ENCODE measurements at places on chromosomes 12 and 14.

DNA sequence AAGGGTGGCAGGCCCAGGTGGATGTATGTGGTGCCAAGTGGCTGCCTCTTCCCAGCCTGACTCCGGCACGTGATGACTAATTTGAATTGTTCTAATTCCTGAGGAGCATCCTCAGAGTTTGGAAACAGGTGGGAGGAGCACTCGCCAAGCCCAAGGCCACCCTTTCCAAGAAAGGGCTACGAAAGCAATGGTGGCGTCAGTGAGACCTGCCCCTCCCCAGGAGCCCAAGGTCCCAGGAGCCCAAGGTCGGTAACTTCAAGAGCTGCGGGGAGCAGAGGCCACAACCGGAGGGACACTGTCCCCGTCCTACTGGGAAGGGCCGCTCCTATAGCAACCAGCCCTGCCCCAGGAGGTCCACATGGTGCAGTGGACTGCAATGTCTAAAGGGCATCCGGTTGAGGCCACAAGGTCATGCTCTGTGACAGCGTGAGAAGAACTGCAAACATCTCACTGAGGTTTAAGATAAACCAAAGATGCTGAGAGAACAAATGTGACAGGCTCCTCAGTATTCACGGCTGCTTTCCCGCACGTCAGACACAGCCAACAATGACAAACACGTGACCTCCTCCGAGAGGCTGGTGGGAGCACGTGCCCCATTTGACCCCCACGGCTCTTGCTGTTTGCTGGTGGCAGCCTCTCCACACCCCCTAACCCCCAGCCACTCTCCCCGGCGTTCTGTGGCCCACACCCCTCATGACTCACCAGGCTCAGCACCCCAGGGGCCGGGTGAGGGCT lies 79.6 kb downstream of the ITPK1 start:
- DNase-seq: no peak

- DNase-seq: no peak
Measured at GRCh38 chr12:4356041-4356327, 23.5 kb downstream of the FGF23 start.

- DNase-seq: no peak
Measured at GRCh38 chr14:24113801-24114531, 611 bp upstream of the DCAF11 start.

GRCh38 chr14:61923348-61923747 lies 161.1 kb downstream of the SNAPC1 start:
- DNase-seq: no peak

DNA sequence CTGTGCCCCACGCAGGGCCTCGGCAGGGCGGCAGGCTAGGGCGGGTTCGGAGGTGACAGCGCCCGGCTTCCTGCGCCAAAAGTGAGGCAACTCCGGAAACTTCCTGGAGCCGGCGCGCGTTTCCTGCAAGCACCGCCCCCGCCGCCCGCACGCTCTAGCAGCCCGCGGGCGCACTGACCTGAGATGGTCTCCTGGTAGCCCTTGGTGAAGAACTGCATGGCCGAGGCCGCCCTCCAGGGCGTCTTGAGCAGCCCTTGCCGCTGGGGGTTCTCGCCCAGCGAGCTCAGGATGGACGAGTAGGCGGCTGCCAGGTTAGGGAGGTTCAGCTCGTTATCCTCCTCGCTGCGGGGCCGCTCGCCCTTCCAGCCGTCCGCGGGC lies 494 bp downstream of the GCH1 start:
- DNase-seq: no peak

DNA sequence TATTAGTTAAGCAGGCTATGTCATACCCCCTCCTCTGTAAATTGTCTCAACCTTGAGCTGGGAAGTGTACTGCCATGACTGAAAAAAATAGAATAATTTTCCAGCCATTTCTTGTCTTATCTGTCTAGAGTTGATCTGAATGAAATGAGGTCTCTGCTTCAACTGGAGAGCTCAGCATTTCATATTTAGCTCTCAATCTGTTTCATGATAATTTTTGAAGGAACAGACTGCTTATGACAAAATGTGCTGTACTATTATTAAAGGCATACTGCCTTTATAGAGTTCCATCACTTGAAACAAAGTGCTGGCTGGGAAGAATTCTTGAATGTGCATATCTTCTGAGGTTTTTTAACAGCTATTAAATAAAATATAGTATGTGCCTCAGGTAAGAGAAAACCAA lies 19.1 kb downstream of the PTPRO start:
- no peak for DNase-seq

GRCh38 chr12:119828300-119828699 lies 48.8 kb downstream of the CIT start:
- no peak for DNase-seq

- DNase-seq: no peak
Measured at GRCh38 chr12:104551313-104551931, 94.7 kb downstream of the CHST11 start.

- no peak for DNase-seq
Measured at GRCh38 chr12:68959891-68960464, 27.0 kb upstream of the CPM start.

DNA sequence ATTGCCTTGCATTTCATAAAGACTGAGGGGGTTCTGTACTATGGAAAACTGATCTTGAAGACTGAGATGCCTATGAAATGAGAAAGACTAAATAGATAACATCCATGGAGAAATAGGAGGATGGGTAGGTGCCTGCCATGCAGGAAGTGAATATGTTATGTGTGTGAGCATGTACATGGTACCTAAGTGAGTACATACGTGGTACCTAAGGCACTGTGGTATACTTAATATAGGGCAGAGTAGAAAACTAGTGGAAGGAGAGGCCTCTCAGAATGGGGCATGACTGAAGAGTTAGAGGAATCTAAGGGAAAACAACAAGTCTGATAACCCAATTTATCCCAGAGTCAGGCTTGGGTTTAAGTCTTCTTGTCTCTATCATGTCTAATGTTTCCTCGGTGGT lies 161.8 kb upstream of the DCN start:
- DNase-seq: no peak

- DNase-seq: no peak
Measured at GRCh38 chr12:130424858-130425697, 87.4 kb downstream of the PIWIL1 start.

GRCh38 chr14:53951627-53952303 lies 4.9 kb downstream of the BMP4 start:
- DNase-seq: no peak

- DNase-seq: no peak
Measured at GRCh38 chr12:96549341-96549740, 60.0 kb downstream of the CFAP54 start.

- no peak for DNase-seq
Measured at GRCh38 chr12:87518481-87518880, 510.7 kb downstream of the C12orf50 start.

DNA sequence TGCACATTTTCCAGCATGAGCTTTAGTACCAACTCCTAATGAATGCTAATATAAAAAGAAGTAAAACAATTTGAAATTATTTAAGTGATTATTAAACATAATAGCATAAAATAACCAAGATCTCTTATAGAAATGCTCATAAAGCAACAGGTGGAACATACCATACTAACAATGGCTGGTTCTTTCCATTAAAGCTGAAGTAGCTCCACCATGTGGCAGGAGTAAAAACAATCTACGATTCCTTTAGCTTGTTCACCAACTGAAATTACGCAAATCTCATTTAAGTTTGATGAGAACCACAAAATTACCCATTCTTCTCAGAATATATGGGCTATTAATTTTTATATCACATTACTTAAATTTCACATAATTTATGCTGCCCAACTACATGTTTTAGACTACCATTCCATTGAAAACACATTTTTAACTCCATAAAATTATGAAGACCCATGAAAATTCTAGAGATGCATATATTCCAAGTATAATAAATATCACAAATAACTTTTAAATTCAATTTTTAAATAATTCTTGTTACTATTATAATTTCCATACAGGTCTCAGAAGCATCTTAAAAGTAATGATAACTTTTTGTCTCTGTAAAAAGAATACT lies 213.6 kb downstream of the DAD1 start:
- no peak for DNase-seq

GRCh38 chr12:83057436-83057835 lies 370.7 kb downstream of the TMTC2 start:
- no peak for DNase-seq

DNA sequence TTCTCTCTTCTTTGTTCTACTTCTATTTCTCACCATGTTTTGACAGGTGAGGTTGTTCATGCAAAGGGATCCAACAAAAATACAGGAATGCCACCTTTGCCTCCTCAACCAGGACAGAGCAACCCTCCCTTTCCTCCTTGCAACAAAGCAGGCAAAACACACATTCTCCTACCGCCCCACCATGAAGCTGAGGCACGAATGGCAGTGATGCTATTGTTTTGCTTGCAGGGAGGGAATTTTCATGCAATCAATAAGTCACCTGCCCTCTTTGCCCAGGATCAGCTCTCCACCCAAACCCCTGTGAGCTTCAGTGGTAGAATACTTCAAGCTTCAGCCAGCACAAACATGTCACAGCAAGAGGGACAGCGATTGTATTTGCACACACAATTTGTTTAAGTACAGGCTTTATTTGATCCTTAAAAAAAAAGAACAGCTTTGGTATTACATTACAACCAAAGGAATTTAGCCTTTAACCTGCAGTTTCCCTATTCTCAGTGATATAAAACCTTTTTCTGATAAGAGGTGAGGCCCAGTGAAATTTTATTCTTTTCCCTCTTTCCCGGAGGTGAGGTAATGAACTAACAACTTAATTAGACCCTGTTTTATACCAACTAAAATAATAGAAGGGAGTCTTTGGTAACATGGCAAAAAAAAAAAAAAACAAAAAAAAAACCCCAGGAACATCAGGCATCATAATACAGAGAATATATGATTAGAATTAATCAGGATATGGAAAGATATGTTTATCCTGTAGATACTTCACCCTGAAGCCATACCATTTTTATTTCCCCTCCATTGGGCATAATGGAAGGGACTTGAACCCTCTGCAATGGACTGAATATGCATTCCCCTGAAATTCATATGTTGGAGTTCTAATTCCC lies 87.0 kb upstream of the EEA1 start:
- DNase-seq: no peak

- DNase-seq: no peak
Measured at GRCh38 chr12:3658327-3659163, 94.4 kb downstream of the CRACR2A start.

DNA sequence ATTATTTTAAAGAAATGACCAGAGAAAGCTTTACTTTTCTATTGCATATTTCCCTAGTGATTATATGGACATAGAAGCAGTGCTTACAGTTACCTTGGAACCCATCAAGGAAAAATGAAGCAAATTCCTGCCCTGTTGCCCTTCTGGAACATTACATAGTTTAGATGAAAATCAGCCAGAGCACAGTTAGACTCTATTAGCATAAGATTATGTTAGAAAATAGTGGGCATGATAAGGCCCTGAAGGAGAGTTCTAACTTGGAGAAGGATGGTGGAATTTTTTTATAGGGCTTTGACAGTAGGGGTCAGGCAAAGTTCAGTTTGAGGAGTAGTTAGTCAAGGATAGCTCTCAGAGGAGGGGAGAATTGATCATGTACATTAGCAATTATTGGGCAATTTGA lies 74.3 kb downstream of the FUT8 start:
- DNase-seq: no peak

- DNase-seq: no peak
Measured at GRCh38 chr12:75823475-75823874, 208.1 kb downstream of the PHLDA1 start.

- DNase-seq: no peak
Measured at GRCh38 chr12:90226211-90226610, 517.6 kb upstream of the ATP2B1 start.

DNA sequence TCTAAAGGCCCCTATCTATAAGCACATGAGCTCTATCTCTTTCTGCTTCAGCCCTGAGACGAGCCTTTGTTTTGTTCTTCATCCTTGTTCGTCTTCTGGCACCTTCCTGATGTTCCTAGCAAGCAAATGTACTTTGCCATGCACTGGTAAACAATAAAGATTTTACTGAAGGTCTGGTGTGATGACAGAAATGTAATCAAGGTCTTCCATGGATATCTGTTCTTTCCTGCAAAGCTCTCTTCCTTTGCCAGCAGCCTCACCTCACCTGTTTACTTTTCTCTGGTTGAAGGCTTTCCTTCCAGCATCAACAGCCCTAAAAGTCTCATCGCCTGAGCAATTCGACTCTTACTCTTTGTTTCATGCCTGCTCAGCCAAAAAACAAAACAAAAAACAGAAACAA lies 330.3 kb downstream of the PCNX1 start:
- DNase-seq: no peak

GRCh38 chr12:56258068-56258819 lies at the start of gene ANKRD52:
TSS of gene ANKRD52 (minus strand) at chr12:56258384. CDS start at chr12:56258269, 115 bp downstream.
- peak; percentile 24 for DNase-seq

DNA sequence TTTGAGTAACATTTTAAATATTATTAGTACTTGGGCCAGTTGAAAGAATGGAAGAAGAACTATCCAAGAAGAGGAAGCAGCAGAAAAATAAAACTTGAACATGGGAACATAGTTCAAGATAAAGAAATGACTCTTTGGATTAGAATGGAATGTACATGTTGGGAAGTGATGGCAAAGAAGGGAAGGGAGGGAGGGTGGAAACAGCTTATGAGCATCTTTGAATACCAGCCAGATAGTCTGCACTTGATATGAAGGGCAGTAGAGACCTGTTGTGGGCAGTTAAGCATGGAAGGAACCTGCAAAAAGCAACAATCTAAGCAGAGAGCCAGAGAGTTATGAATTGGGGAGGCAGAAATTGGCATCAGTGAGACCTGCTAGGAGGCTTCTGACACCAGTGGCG lies 10.0 kb upstream of the IL22 start:
- DNase-seq: no peak

- no peak for DNase-seq
Measured at GRCh38 chr14:104011824-104012517, 69.6 kb upstream of the RD3L start.

GRCh38 chr12:105598031-105598430 lies 267.5 kb downstream of the C12orf75 start:
- DNase-seq: no peak

GRCh38 chr12:71356569-71356968 lies 83.0 kb upstream of the LGR5 start:
- no peak for DNase-seq

GRCh38 chr14:99028521-99028920 lies 243.5 kb downstream of the BCL11B start:
- no peak for DNase-seq

GRCh38 chr12:44076871-44077270 lies 241.0 kb downstream of the TMEM117 start:
- DNase-seq: no peak

DNA sequence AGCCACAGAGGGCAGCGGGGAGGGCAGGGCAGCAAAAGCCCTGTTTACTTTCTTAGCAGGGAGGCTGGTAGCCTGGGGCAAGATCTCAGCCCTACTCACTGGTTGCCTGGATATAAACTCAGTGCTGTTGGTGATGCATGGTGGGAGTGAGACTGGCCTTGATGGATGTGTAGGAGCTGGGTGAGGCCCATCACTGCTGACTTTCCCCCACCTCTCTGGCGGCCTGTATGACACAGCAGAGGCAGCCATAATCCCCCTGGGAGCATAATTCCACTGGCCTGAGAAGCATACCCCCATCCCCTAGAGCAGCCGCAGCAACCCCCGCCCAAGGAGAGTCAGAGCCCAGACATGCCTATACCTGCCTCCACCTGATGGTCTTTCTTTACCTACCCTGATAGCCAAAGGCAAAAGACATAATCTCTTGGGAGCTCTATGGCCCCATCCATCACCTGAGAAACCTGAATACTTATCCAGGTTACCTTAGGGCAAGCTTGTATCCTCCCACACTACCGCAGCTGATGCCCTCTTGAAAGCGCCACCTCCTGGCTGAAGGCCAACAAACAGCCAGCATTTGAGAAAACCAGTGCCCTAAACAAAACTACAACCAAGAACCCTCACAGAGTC lies 59.3 kb downstream of the DNAI7 start:
- no peak for DNase-seq

- DNase-seq: no peak
Measured at GRCh38 chr12:52050116-52050757, 1.0 kb upstream of the NR4A1 start.
